ENCODE measurements at places on chromosomes 1 and 21.

- DNase-seq = no peak
Measured at GRCh38 chr21:23160914-23161313, 2162.7 kb downstream of the NCAM2 start.

DNA sequence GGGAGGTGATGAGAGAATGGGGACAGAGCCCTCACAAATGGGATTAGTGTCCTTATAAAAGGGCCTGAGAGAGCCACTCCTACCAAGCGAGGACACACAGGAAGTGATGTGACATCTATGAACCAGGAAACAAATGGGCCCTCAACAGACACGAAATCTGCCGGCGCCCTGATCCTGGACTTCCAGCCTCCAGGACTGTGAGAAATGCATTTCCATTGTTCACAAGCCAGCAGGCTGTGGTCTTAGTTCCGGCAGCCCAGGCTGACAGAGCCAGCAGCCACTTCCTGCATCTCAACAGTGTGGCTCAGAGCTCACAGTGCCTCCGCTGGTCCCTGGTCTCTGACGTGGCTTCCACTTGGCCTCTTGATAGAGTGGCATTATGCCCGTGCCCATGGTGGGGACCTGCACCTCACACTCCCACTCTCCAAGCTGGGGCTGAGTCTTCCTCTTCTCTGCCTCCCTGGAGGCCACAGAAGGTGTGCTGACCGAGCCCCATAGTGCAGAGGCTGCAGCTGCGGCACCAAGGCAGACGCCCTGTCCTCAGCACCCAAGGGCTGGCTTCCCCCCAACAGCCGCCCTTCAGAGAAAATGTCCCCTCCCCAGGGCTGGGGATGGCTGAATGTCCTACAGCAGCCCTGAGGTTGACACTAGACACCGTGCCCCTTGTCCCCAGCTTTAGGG is 44.9 kb downstream of the ACOT7 start:
- peak; percentile 24 for DNase-seq

DNA sequence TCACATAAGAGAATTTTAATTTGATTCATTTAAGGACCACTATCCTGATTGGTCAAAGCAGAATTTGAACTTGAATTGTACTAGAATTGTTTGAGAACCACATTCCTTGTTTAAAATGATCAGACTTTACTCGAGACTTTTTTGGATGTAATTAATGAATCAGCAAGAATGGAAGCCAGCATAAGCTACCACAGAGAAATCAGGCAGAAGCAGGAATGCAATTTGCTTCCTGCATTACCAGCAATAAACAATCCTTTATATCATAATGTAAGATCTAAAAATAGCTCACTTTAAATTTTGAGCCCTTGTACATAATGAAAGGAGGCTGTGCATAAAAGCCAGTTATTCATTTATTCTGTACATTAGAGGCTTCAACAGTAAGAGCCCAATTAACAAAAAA is 119.8 kb upstream of the BACE2 start:
- DNase-seq = peak; percentile 68

GRCh38 chr1:107794571-107794970 is 170.4 kb downstream of the VAV3 start:
- DNase-seq = no peak

DNA sequence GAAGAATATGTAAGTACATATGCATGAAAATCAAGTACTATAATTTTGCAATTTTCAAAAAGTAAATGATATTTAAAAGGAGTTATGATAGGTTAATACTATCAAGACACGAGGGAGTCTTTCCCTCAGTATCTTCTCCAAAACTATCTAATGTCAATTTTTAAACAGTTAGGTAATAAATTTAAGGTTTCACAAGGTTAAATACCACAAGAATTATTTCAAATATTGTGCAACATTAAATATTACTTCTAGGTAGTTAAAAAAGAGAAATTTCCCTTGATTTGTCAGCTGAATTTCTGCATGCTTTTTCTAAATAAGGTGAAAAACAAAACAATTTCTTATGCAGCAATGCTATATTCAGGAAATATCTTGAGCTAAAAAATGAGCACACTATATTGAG is 3.5 kb downstream of the CFHR5 start:
- DNase-seq = no peak

- DNase-seq = no peak
Measured at GRCh38 chr1:119920104-119920968, 24.0 kb upstream of the ADAM30 start.

GRCh38 chr1:79376106-79376505 is 369.6 kb upstream of the ADGRL4 start:
- DNase-seq = no peak

DNA sequence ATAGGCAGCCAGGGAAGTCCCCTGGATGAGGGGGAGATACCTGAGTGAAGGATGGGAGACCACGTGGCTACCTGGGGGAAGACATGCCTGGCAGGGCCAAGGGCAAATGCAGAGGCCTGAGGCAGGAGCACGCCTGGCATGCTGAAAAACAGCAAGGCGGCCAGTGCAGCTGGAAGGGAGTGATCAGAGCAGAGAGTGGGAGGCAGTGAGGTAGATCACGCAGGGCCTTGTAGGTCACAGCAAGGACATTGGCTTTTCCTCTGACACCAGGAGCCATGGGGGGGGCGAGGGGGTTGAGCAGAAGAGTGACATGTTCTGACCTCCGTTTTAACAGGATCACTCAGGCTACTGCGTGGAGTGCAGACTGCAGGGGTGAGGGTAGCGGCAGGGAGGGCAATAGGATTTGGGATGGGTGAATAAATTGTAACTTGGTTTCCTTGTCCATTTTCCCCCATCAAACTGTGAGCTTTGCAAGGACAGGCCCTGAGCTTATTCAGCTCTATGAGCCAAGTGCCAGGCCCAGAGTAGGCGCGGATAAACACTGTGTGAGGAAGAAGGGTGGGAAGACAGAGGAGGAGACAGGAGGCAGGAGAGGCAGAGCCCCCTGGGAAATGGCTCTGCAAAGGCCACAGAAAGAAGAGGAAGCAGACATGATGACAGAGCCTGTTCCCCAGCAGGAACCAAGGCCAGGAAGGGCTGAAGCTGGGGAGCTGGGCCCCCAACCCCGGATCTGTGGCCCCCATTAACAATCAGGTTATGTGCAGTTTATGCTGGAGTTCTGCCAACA is 16.6 kb downstream of the IFI6 start:
- no peak for DNase-seq

DNA sequence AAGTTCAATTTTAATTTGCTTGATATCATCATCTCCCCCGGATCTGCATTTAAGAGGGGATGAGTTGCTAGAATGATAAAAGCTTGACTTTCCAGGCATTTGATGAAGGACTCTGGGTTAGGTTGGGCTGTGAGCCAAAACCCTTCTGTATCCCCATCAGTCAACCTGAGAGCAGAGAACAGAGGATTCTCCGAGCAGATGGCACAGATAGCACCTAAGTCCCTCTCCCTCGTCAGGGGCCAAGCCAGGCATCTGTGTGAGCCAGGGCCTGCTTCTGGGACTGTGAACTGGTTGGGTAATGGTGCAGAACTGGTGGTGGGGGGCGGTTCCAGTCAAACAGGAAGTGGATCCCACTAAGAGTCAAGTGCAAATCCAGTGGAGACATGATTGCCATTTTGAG is 205.8 kb downstream of the TNR start:
- DNase-seq = no peak

- DNase-seq = no peak
Measured at GRCh38 chr21:29645666-29646553, 293.9 kb downstream of the GRIK1 start.

GRCh38 chr1:36400825-36401601 is 3.3 kb upstream of the LSM10 start:
- peak; percentile 70 for DNase-seq

- peak; percentile 14 for DNase-seq
Measured at GRCh38 chr1:98924977-98925376, 79.7 kb downstream of the PLPPR5 start.

GRCh38 chr1:117735045-117735992 is 129.5 kb downstream of the TENT5C start:
- DNase-seq = peak; percentile 64

- DNase-seq = no peak
Measured at GRCh38 chr1:41723786-41724185, 194.9 kb downstream of the HIVEP3 start.

Data from fibroblast of skin of scalp (primary cell).